Testis (tissue), 5 donors: ENCODE measurements at places on chromosomes 1 and 21. TPM values are rescaled to one million over a fixed set of nuclear protein-coding genes. Genes with fewer than 3 reads are reported as not detected.

GRCh38 chr1:180246579-180246978, 16.5 kb downstream of the LHX4 start:
- no peak for DNase-seq

DNA sequence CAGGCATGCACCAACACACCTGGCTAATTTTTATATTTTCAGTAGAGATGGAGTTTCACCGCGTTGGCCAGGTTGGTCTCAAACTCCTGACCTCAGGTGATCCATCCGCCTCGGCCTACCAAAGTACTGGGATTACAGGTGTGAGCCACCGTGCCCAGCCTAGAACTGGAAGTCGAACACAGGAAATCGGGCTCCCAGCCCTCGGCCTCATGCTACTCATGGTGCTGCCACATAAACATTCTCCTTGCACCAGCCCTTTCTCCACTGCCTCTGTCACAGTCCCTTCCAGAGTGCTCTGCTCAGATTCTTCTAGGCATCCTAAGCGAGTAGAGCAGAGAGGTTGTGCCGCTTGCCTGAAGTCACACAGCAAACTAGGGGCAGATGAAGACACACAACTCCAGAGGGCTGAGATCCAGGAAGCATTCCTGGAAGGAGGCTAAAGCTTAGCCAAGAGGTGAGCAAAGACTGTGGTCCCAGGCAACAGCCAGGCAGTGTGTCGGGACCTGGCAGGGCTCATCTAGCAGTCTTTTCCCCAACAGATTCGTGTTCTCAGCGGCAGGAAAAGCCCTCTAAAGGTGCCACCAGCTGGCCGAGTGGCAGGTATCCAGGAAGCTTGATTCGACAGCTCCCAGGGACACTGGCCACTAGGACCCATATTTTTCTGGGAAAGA, 29.6 kb upstream of the NPPB start:
- DNase-seq = no peak

DNA sequence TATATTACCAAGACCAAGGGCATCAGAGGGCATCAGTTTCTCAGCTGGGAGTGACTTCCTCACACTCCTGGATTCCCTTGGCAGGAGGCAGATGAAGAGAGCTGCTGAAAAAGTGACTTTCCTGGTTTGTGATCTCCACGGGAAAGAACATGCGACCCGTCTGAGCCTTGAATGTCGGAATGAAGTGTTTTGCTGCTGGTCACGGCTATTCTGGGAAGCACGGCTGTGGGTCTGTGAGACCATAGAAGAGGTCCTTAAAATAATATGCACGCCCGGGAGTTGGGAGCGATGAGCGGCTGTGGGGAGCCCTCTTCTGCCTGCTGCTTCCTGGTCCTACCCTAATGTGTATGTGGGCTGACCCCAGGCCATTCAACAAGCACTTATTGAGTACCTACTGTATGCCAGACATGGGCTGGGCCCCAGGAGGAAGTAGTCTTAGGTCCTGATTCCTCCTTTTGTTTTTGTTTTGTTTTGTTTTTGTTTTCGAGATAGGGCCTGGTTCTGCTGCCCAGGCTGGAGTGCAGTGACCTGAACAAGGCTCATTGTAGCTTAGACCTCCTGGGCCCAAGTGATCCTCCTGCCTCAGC, 13.2 kb upstream of the UMODL1 start:
- no peak for DNase-seq

DNA sequence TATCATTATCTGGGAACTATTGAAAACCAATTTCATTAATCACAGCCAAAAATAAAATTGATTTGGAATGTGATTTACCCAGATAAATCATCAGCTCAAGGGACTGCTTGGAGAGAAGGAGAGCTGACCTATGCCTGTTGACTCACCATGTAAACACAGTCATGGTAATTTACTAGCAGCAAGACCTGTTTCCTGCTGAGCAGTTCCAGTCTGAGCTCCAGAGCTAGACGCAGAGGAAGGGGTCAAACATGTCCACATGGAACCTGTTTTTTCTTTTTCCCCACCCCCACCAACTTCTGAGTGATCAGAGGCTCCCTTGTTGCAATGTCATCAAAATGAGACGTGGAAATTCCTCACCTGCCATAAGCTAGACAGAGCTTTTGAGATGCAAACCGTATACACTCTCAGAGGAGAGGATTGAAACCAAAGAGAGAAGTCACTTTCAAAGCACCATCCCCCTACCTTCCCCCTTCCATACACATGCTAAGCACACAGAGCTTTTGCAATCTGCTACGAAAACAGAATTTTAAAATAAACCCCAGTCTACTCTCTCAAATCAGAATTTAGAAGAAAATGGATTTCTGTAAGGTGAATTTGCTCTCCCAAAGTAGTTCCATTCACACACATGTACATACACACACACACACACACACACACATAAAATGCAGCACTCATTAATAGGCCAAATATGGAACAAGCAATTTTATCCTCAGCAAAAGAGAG, 55.9 kb upstream of the PTGFRN start:
- no peak for DNase-seq

DNA sequence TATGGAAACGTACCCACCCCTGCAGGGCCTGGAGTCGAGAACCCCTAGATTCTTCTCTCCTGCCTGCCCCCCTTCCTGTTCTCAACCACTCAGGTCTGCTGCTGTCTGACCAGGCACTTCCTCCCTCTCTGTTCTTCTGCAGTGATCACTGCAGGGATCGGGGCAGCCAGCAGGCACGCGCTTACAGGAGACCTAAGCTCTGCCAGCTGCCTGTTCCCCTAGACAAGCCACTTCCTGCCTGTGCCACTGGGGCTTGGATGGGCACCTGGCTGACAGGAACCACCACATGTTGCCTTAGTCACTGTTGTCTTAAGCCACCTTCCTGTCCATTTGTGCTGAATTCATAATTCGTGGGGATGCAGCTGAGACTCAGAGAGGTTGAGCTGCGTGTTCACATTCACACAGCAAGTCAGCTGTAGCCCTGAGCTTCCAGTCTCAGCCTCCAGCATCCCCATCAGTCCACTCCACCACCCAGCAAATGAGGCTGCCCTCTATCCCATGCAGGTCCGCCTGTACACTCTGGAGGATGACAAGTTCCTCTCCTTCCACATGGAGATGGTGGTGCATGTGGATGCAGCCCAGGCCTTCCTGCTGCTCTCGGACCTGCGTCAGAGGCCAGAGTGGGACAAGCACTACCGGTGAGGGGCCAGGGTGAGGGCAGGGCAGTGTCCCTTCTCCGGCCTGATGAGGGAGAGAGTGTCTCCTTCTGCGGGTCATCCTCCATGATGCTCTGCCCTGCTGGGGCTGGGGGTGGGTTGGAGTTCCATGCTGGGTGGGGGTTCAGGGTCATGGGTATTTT, 18.6 kb downstream of the FAM151A start:
- no peak for DNase-seq

DNA sequence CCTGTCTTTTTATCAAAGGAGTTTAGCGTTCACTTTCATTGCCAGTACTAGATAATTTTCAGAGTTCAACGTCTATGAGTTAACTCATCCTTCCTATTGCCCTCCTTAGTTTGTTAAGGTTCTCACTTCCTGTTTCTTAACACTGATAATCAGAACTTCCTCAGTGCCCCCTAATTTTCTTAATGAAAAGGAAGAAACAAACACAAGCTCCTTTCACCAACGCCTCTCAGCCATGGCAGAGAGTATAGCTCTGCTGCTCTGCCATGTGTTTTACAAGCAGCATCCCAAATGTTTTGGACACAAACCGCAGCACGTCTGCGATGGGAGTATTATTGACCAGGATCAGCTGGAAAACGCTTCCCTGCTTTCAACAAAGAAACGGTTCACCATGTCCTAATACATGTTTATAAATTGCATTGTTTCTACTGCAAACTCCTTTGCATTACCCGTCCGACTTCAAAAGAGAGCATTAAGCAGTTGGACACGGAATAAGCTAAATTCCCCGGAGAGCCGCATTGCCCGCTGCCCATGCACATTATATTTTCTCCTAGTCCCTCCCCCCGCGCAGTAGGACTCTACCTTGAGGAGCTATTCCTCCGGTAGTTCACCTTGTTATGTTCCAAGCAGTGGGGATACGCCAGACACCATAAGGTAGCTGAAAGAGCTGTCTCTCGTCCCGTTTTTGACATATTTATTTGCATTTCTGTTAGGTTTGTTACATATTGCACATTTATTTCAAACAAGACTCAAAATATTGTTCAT, 561 bp downstream of the OLFM3 start:
- DNase-seq = peak; percentile 17

GRCh38 chr1:109946511-109946910, 35.9 kb downstream of the CSF1 start:
- no peak for DNase-seq

DNA sequence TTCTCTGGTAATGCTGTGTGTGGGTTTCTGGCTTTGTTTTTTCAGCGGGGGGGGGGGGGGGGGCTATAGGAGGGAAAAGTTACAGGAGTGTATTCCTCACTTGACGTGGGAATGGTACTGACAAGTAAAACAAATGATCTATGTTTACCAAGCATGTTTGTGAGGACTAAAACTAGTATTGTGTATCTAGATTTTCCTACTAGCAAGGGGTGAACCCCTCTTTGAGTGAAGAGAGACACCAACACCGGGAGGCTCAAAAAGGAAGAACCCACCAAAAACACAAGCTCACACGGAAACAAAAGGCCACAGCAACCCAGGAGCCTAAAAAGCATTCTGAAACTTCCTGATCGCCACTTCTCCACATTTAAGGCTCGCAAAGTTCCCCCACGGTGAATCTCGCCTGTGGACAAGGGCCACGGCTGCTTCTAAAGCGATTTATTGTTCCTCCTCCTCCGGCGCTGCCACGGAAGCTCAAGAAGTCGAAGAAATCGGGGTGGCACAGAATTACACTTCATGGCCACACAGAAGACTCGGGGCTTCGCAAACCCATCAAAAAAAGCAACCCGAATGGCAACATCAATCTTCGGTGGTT, 703 bp downstream of the PUM1 start:
- DNase-seq = peak; percentile 40

- no peak for DNase-seq
Measured at GRCh38 chr1:119080586-119080985, 59.9 kb downstream of the WARS2 start.

- no peak for DNase-seq
Measured at GRCh38 chr1:185574139-185574875, 159.9 kb upstream of the HMCN1 start.

DNA sequence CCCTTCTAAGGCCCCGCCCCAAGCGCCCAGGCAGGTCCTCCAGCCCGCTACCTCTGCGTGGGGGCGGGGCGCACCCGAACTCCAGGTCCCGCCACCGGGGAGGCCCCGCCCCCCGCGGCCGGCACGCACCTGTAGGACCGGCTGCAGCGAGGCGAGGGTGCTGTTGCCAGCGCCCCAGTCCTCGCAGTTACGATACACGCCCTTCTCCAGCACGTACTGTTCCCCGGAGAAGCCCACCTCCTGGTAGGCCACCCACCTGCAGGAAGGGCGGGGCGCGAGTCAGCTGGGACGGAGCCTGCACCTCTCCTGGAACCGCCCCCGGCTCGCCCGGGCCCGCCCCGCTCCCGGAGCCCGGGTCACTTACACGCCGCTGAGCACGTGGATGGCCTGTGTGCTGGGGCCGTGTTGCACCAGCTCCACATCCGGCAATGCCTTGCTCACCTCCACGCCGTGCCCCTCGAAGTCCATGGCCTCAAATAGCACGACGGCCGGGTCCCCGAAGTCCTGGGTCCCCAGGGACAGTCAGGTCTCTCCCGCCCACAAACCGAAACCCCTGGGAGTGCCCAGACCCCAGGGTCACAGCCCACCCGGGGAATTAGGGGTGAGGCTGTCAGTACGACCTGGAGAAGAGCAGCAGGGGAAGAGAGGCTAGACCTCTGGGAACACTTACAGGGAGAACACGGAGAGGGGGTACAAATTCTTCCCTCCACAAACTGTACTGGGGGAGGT, 17.3 kb downstream of the CRYBG2 start:
- peak; percentile 81 for DNase-seq

GRCh38 chr21:42157606-42158310, 61.2 kb upstream of the ABCG1 start:
- no peak for DNase-seq

- no peak for DNase-seq
Measured at GRCh38 chr1:159705904-159706256, 8.5 kb downstream of the CRP start.

GRCh38 chr1:28735961-28736449, 735 bp upstream of the YTHDF2 start:
- DNase-seq = no peak

DNA sequence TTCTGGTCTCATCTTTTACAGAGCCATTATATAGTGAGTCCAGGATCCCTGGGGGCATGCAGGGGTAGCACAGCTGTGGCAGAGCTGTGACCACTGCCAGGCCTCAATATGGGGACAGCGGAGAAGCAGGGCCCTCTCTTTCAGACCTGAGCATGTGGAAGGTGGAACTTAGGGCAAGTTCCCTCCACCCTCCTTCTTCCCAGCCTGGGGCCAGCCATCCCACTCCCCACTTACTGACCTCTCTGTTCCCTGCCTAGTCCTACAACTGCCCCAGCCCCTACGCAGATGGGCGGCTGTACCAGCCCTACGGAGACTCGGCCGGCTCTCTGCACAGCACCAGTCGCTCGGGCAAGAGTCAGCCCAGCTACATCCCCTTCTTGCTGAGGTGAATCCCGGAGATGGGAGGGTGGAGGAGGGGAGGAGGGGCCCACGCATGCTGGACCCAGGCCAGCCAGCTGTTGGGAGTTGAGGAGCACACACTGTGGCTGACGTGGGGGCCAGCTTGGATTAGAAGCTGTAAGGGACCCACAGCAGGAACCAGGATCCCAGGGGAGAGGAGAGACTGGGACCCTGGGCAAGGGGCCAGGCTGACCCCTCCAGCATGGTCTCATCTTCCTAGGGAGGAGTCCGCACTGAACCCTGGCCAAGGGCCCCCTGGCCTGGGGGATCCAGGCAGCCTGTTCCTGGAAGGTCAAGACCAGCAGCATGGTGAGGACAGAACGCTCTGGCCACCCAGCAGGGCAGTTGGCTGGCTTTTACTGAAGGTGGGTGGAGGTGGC, 10.7 kb downstream of the PSRC1 start:
- DNase-seq = no peak

GRCh38 chr1:3499611-3500010, 45.1 kb downstream of the ARHGEF16 start:
- DNase-seq = no peak

- DNase-seq = no peak
Measured at GRCh38 chr21:34700605-34701004, 31.8 kb downstream of the CLIC6 start.

DNA sequence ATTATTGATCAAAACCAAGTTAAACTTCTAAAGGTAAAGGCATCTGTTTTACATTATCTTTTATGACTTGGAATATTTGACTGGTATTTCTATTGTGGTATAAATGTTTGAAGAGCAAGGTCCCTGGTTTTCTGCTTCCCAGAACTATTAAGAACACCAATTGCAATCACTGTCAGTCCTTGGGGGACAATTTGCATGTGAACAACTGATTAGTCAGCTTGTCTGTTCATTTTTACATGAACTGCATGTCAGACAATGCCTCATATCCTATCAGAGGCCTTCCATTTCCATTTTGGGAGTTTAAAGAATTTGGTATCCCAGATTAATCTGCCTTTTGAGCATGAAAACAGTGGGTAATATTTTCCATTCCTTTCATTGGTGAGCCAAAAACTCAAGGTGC, 654.9 kb upstream of the USP24 start:
- no peak for DNase-seq

GRCh38 chr1:202701200-202701599, 9.1 kb downstream of the SYT2 start:
- no peak for DNase-seq

The FMO5 gene
- 9.8 TPM for total RNA-seq

The OR2L13 gene
- 1.0 TPM for total RNA-seq

The KAZN gene
- 12.1 TPM for total RNA-seq

The EFHD2 gene
- total RNA-seq = 384 TPM

The FCRL2 gene
- total RNA-seq = 0.19 TPM

The SERTAD4 gene
- 1.9 TPM for total RNA-seq

The SLC44A5 gene
- total RNA-seq = 4.9 TPM

The BTBD8 gene
- total RNA-seq = 14.6 TPM

The KCNQ4 gene
- total RNA-seq = 1.4 TPM

The OTUD7B gene
- total RNA-seq = 23.1 TPM

The RAB42 gene
- 5.4 TPM for total RNA-seq
